Effector CD4-positive, alpha-beta T cell (primary cell): ENCODE measurements at places on chromosomes 13 and 19.
A peak's percentile ranks its signal among the peaks of the same experiment; 100 is the strongest.

DNA sequence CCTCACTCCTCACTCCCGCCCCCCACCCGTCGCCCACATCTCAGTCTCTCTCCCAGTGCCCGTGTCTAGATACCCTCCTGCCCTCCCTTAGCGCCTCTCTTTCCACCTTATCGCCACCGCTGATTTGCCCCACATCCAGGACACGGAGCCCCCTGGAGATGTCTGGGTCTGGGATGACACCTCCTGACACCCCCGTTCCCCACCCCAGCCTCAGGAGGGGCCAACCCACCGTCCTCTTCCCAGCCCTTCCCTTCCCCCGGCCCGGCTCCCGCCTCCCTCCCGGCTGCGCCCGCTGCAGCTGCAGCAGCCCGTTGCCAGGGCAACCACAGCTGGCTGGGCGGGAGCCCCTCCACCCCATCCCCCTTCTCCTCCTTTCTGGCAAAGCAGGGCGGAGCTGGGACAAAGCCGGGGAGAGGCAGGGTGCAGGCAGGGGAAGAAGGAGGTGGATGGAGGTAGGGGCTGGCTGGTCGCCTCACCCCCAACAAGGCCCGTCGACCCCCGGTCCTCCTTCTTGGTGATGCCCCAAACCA lies 13.5 kb downstream of the DPF1 start:
- no peak for DNase-seq

DNA sequence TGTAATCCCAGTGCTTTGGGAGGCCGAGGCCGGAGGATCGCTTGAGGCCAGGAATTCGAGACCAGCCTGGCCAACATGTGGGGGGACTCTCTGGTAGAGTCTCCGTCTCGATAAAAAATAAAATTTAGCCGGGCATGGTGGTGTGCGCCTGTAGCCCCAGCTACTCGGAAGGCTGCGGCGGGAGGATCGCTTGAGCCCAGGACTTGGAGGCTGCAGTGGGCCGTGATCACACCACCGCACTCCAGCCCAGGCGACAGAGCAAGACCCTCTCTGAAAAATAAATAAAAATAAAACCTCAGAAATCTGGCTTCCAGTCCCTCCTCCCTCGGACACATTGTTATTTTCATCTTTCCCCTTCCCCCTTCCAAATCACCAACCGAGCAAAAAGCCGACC lies 332 bp downstream of the IRGQ start:
- DNase-seq: no peak

- no peak for DNase-seq
Observed at GRCh38 chr13:34076943-34077703, 259.2 kb downstream of the RFC3 start.

DNA sequence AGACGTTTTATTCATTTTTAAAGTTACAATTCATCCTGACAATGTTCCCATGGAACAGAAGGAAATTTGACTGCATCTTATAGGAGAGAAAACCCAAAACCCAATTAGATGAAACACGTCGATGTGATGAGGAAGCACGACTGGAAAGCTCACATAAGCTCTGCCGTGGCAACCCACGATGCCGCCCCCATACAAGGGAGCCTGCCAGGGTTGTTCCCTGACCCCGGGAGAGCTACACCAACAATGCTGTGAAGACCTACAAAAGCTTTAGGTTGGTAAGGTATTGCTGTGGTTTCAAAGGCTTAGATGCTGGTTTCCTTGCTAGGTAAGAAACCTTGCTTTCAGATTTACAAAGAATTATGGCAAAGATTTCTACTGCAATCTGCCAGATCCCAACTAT lies 393.1 kb downstream of the KLF12 start:
- no peak for DNase-seq

GRCh38 chr13:44855860-44856259 lies 133.4 kb downstream of the NUFIP1 start:
- DNase-seq: no peak

- no peak for DNase-seq
Observed at GRCh38 chr13:98539666-98540065, 37.2 kb downstream of the STK24 start.

GRCh38 chr13:43908156-43909126 lies 28.7 kb downstream of the LACC1 start:
- DNase-seq: peak; percentile 13

- DNase-seq: no peak
Observed at GRCh38 chr13:101916108-101916774, 463.8 kb downstream of the ITGBL1 start.

DNA sequence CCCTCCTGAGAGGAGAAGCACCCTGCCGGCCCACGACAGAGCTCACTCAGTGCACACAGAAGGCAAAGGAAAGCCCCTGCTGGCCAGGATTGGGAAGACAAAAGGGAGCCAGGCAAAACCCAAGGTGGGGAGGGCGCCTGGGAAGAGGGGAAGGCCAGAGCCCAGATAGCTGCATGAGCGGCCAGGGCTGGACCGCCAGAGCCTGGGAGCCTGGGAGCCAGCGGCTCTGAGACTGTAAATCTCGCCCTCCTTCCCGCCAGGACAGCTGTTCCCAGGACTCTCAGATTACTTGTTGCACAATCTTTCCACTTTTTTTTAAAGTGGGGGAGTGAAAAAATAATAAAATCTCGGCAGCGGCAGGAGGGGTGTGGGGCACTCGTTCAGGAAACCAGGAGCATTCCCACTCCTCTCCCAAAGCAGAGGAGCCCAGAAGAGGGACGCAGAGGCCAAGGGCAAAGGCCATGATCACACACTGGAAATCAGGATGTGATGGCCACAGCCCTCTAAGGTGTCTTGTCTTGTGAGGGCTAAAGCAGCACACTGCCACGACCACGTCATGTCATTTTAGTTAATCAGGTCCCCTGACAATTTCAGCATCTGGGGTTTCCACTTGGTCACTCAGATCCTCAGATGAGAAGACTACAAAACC lies 19.6 kb upstream of the EPHX3 start:
- no peak for DNase-seq

- DNase-seq: no peak
Observed at GRCh38 chr13:77863144-77863543, 55.5 kb downstream of the EDNRB start.

GRCh38 chr19:32318884-32319520 lies 26.4 kb upstream of the ZNF507 start:
- no peak for DNase-seq

GRCh38 chr19:10402441-10403038 lies 802 bp downstream of the CDC37 start:
- no peak for DNase-seq

DNA sequence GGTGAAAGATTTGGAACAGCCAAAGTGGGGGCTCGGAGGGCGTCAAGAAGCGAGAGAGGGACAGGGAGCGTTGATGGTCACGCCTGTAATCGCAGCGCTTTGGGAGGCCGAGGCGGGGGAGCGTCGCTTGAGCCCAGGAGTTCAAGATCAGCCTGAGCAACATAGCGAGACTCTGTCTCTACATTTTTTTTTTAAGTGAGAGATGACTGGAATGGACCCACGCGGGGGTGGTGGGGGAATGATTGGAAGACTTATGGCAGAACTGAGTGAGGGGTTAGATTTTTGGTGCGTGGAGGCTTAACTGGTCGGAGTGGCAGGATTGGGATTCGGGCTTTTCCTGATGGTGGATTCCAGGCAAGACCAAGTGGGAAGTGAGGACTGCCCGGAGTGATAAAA lies 725 bp downstream of the PSMD8 start:
- DNase-seq: no peak

- no peak for DNase-seq
Observed at GRCh38 chr13:36945078-36945477, 25.0 kb upstream of the SMAD9 start.

DNA sequence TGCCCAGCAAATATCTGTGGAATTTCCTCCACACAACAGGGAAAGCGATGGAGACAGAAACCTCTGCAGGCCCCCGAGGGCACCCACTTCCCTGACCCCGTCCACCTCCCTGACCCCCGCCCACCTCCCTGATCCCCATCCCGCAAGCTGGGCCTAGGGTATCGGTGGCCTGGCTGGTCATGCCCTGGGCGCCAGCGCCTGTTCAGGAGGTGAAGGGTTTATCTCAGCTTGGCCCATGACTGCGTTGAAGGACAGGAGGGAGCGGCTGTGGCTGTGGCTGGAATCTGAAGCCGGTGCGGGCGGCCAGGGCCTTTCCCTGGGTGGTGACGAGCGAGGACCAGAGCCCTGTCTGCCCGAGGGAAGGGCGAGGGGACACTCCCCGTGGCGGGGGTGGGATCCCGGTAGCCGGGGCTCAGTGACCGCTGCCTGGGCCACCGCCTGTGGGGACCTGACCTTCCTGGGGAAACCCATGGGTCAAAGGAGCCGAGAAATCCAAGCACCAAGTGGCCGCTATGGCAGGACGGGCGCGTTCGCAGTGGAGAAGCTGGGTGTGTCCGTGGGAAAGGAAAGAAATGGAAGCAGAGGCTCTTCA lies 20.7 kb downstream of the GAS6 start:
- no peak for DNase-seq

- no peak for DNase-seq
Observed at GRCh38 chr13:73000027-73000674, 58.7 kb upstream of the KLF5 start.

DNA sequence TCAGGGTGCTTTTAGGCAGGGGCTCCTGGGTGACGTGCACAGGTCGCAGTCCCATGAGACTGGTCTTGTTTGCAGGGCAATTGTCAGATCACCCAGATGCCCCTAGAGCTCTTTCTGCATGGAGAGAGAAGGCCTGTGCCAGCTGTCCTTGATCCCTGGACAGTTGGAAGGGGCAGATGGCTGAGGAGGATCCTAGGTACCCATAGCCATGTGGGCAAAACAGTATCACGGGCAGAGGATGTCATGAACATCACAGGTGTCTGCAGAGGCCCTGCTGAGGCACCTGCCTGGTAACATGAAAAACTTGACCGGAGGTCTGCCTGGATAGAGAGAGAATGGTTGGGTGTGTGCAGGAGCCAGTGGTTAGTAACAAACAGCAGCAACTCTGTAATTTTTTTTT lies 99.3 kb downstream of the ZNF536 start:
- no peak for DNase-seq

- DNase-seq: no peak
Observed at GRCh38 chr13:21218351-21219035, 42.0 kb downstream of the MRPL57 start.

- no peak for DNase-seq
Observed at GRCh38 chr13:31485183-31485582, 254.1 kb upstream of the RXFP2 start.

- no peak for DNase-seq
Observed at GRCh38 chr13:55569514-55569913, 1571.2 kb upstream of the PRR20A start.

- DNase-seq: no peak
Observed at GRCh38 chr13:109572389-109572788, 214.0 kb downstream of the IRS2 start.

DNA sequence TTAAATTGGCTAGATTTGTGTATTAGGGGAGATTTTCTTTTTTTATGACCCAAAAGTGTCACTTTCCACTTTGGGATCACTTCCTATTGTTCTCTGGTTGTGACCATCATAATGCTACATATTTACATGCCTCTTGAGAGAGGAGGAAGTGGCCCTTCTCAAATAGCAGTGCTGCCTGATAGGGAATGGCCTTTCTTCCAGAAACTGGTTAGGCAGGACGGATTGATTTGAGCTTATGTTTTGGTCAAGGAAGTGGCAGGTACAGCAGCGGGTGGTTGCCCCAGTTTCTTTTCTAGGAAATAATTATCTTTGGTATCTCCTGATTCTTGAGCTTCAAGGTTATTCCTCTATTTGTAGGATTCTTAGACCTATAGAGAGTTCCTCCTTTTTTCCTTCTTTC lies 21.9 kb upstream of the WTIP start:
- DNase-seq: no peak

DNA sequence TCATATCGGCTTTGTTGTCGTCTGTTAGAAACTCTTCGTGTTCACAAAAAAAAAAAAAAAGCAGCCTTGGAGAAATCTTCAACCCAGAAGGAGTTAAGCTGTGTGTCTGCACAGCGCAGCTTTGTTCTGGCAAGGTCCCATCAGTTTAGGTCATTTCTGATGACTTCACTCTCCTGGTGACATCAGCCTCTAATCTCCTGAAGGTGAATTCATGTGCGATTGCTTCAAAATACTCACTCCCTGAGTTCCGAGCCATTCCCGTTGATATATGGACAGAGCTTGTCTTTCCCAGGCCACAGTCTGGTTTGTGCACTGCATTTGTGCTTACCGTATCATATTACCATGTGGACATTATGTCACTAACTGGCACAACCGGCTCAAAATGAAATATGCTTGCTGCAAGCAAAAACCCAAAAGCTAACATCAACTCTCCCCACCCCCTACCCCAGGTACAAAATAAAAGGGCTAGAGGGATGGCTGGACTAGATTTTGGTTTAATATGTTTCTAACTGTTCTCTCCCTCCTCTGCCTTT lies 342.4 kb downstream of the KCNRG start:
- DNase-seq: no peak

- no peak for DNase-seq
Observed at GRCh38 chr19:14305706-14306105, 75.5 kb upstream of the ADGRE5 start.

GRCh38 chr19:28021259-28022185 lies 1191.4 kb downstream of the UQCRFS1 start:
- no peak for DNase-seq

GRCh38 chr19:50331221-50331993 lies 2.2 kb upstream of the KCNC3 start:
- no peak for DNase-seq

- no peak for DNase-seq
Observed at GRCh38 chr13:20411638-20412342, 113.9 kb downstream of the CRYL1 start.

- DNase-seq: no peak
Observed at GRCh38 chr13:19324325-19324724, 142.7 kb upstream of the TUBA3C start.

DNA sequence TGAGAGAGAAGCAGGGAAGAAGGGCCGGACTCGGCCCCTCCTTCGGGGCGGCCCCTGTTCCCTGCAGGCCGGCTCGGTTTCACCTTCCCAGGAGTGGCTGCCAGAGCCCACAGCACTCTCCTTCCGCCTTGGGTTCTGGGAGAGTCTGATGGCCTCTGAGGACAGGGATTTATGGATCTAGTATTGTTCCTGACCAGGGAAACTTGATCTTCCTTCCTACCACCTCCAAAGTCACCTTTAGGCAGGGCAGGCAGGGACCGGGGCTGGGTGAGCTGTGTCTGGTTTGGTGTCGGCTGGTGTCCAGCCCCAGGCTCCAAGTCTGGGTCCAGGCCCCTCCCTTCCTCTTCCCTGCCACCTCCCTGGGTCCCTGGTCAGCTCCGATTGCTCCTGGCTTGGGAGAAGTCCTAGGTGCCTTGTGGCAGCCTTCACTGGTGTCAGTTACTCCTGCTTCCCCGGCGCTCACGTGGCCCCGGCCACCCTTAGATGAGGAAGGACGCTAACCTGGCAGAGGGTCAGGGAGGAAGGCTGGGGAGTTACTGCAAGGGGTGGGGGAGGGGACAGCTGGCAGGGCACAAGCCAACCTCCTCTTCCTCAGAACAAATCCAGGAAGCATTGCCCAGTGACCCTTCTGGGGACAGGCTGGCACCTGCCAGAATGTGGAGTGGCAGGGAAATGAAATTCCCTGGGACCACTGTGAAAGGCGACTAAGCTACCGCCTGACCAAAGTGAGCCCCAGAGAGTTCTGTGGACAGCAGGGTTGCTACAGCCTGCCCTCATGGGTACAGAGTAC lies 18.8 kb downstream of the RFX1 start:
- DNase-seq: no peak

- no peak for DNase-seq
Observed at GRCh38 chr13:77692746-77693448, 4.6 kb upstream of the SLAIN1 start.

GRCh38 chr13:24443366-24443765 lies 69.2 kb downstream of the PARP4 start:
- DNase-seq: no peak
